Bladder microvascular endothelial cell (primary cell): ENCODE measurements at places on chromosomes 7 and 10. TPM values are rescaled to one million over a fixed set of nuclear protein-coding genes. Genes with fewer than 3 reads are reported as not detected.

NUDCD3 gene
- total RNA-seq, result 98.4 and 218 TPM in 2 replicates

TMEM130 gene
- total RNA-seq, result not detected in 2 replicates

ABCC2 gene
- total RNA-seq, result 0.38 and 0.65 TPM in 2 replicates

CREB5 gene
- 2.1 and 12.5 TPM in 2 replicates for total RNA-seq
